ENCODE measurements at places on chromosomes 1 and 21. TPM values are rescaled to one million over a fixed set of nuclear protein-coding genes. Genes with fewer than 3 reads are reported as not detected.

The AGMAT gene
- polyA plus RNA-seq: 0.97 TPM

The RNU1-2 gene
- not detected for polyA plus RNA-seq

The VSIG8 gene
- not detected for polyA plus RNA-seq

The KCNC4 gene
- polyA plus RNA-seq: 1.9 TPM

The DEGS1 gene
- 163 TPM for polyA plus RNA-seq

The RHCE gene
- 2.1 TPM for polyA plus RNA-seq

The ERICH3 gene
- polyA plus RNA-seq: 11.1 TPM

The FOXO6 gene
- not detected for polyA plus RNA-seq

The ADGRL2 gene
- 45.7 TPM for polyA plus RNA-seq

The LEPR gene
- polyA plus RNA-seq: 0.48 TPM

The TCEANC2 gene
- polyA plus RNA-seq: 2.9 TPM

The LCK gene
- polyA plus RNA-seq: not detected

The CD1D gene
- 0.39 TPM for polyA plus RNA-seq

The PEAR1 gene
- polyA plus RNA-seq: not detected

The TSTD1 gene
- 35.1 TPM for polyA plus RNA-seq

The CCDC185 gene
- polyA plus RNA-seq: not detected

The SPATA21 gene
- polyA plus RNA-seq: not detected

The ADAMTS5 gene
- 0.15 TPM for polyA plus RNA-seq

The LRRN2 gene
- polyA plus RNA-seq: 11.7 TPM

The AKNAD1 gene
- not detected for polyA plus RNA-seq

The MMP23B gene
- not detected for polyA plus RNA-seq

The FOXE3 gene
- polyA plus RNA-seq: not detected

The OR2T29 gene
- not detected for polyA plus RNA-seq

All from Purkinje cell (primary cell).